ENCODE measurements at places on chromosomes 1 and 21.

- peaks cover 8% of the 10 kb centered on the region for H3K27me3 ChIP-seq
- H3K4me1 ChIP-seq: no peaks in the 10 kb centered on the region
- H3K36me3 ChIP-seq: no peaks in the 10 kb centered on the region
- DNase-seq: no peak
- H3K27ac ChIP-seq: no peak overlapping the region
- no peak overlapping the region for H3K4me3 ChIP-seq
Observed at GRCh38 chr1:171213559-171214454, 28.7 kb downstream of the FMO2 start.

- no peak for DNase-seq
- peaks cover 27% of the 10 kb centered on the region for H3K36me3 ChIP-seq
- no peaks in the 10 kb centered on the region for H3K27me3 ChIP-seq
- no peak overlapping the region for H3K4me3 ChIP-seq
Observed at GRCh38 chr1:9649769-9650168, 1.8 kb upstream of the PIK3CD start.

- no peak overlapping the region for H3K4me3 ChIP-seq
- no peak overlapping the region for H3K27ac ChIP-seq
- no peaks in the 10 kb centered on the region for H3K4me1 ChIP-seq
- no peaks in the 10 kb centered on the region for H3K27me3 ChIP-seq
Observed at GRCh38 chr1:174276087-174276486, 116.8 kb downstream of the RABGAP1L start.

GRCh38 chr1:243718893-243719292, 131.2 kb downstream of the AKT3 start:
- H3K36me3 ChIP-seq: peaks cover 12% of the 10 kb centered on the region
- no peaks in the 10 kb centered on the region for H3K27me3 ChIP-seq
- no peak for DNase-seq
- no peak overlapping the region for H3K4me3 ChIP-seq
- H3K27ac ChIP-seq: no peak overlapping the region
- peaks cover 22% of the 10 kb centered on the region for H3K4me1 ChIP-seq

- H3K4me1 ChIP-seq: peaks cover 27% of the 10 kb centered on the region
- no peaks in the 10 kb centered on the region for H3K27me3 ChIP-seq
- no peak overlapping the region for H3K4me3 ChIP-seq
- DNase-seq: no peak
- H3K36me3 ChIP-seq: no peaks in the 10 kb centered on the region
- H3K27ac ChIP-seq: no peak overlapping the region
Observed at GRCh38 chr1:173427146-173428054, 49.7 kb upstream of the PRDX6 start.

- H3K4me1 ChIP-seq: no peaks in the 10 kb centered on the region
- H3K27me3 ChIP-seq: no peaks in the 10 kb centered on the region
- H3K4me3 ChIP-seq: no peak overlapping the region
Observed at GRCh38 chr1:168979276-168979675, 127.2 kb upstream of the ATP1B1 start.
